ENCODE measurements at places on chromosomes 7 and 10. TPM values are rescaled to one million over a fixed set of nuclear protein-coding genes. Genes with fewer than 3 reads are reported as not detected.

MSMB gene
- total RNA-seq: not detected

ZNF727 gene
- total RNA-seq: not detected

SEC24C gene
- 48.0 TPM for total RNA-seq

CRYGN gene
- total RNA-seq: not detected

CHAT gene
- total RNA-seq: not detected

ZNF804B gene
- total RNA-seq: not detected

LUC7L2 gene
- 110 TPM for total RNA-seq

SPDYE5 gene
- total RNA-seq: not detected

PPP1R17 gene
- total RNA-seq: not detected

TMEM139 gene
- 38.8 TPM for total RNA-seq

NEUROG3 gene
- total RNA-seq: not detected

PSPH gene
- 191 TPM for total RNA-seq

CCL24 gene
- total RNA-seq: not detected

ZNF467 gene
- total RNA-seq: 0.17 TPM

CPEB3 gene
- 1.2 TPM for total RNA-seq

Measured in mammary epithelial cell (primary cell).